ENCODE measurements at places on chromosomes 3 and 15. TPM values are rescaled to one million over a fixed set of nuclear protein-coding genes. Genes with fewer than 3 reads are reported as not detected.

- no peak for DNase-seq
Observed at GRCh38 chr3:64084640-64085039, 61.3 kb upstream of the PSMD6 start.

RBM5 gene
- 116 TPM for total RNA-seq

GRCh38 chr3:50365080-50365841, 5.9 kb upstream of the TMEM115 start:
- DNase-seq: no peak

GRCh38 chr15:48628832-48629231, 16.7 kb downstream of the FBN1 start:
- no peak for DNase-seq

DNA sequence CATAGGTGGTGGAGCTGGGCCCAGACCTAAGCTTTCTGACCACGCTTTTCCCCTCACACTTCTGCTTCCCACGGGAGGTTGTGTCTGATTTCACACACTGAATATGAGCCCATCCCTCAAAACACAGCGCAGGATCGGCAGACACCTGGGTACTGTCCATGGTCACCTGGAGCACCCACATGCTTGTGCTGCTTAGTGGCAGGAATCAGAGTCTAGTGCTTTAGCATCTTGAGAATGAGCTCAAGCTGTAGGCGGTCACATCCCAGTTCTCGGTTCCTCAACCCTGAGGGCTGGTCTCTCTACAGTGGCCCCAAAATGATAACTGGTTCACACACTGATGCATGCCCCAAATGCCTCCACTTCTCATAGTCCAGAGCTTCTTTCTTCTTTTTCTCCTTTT, 111.0 kb downstream of the SEMA5B start:
- no peak for DNase-seq

- DNase-seq: no peak
Observed at GRCh38 chr15:52783929-52784798, 6.0 kb downstream of the ONECUT1 start.

RAD51 gene
- total RNA-seq: 9.2 TPM

HRH1 gene
- 14.6 TPM for total RNA-seq

GOLGA8G gene
- not detected for total RNA-seq

DNA sequence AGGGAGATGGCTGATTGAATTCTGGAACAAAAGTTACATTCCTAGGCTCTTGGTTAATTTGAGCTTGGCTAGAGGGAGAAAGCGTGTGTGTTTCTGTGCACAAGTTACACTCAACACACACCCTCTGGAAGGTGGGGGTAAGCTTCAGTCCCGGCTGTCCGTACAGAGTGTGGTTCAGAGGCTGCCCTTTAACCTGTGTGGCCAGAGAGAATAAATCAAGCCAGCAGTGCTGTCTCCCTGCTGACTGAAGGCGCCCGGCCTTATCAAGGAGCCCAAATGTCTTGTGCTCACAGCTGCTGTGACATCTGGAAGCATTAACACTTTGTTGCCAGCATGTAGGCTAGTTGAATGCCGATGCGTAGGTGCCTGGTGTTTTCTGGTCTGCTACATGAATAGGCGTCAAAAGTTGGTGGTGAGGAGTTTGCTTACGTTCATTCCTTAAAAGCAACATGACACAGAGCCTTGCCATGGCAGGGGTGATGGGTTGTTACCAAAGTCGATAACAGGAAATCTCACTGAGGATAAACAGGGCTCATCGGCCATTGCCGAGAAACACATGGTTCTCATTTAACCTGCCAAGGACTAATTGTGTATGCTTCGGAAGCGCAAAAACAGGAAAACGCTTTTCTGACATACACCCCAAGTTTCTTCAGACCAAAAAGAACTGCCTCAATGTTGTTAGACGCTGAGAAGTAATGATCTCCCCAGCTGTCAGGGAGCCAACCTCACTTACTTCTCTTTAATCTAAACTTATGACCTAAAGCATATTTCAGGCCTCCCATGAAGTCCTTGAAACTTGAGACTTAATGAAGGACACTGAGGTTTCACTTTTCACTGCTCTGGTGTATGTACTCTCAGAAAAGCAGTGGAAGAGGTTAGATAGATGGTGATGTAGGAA, 95.8 kb upstream of the CTDSPL start:
- DNase-seq: no peak

ZBTB38 gene
- total RNA-seq: 128 TPM

FGD5 gene
- 84.3 TPM for total RNA-seq

GRCh38 chr3:127961963-127962362, 46.9 kb downstream of the KBTBD12 start:
- no peak for DNase-seq
